ENCODE measurements at places on chromosomes 11 and 22.

- no peak for DNase-seq
Observed at GRCh38 chr11:130980071-130980862, 64.0 kb upstream of the SNX19 start.

DNA sequence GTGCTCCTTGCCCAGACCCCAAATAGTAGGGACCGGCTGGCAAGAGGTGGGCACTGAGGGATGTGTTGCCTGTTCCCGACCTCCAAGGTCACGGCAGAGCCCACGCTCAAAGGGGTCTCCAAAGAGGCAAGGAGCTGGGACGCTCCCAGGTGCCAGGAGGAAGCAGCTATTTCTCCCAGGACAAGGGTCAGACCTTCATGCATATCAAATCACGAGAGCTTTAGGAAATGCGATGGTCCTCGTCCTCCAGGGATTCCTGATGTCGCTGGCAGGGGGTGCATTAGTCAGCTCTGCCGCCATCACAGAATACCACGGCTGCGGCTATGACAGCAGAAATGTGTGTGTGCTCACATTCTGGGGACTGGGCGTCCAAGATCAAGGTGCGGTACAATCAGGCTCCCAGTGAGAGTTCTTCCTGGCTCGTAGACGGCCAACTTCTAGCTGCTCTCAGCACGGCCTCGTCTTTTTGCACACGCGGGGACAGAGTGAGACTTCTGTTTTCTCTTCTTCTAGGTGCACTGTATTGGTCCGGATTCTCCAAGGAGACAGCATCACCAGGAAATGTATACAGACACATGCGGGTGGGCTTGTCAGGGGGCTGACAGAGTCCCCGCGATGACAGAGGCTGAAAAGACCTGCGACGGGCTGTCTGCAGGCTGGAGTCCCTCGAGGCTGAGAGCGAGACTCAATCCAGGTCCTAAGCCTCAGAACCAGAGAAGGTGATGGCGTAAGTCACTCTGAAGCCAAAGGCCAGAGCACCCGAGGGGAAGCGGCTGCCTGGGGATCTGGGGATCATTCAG, 81.6 kb downstream of the SHANK2 start:
- no peak for DNase-seq

DNA sequence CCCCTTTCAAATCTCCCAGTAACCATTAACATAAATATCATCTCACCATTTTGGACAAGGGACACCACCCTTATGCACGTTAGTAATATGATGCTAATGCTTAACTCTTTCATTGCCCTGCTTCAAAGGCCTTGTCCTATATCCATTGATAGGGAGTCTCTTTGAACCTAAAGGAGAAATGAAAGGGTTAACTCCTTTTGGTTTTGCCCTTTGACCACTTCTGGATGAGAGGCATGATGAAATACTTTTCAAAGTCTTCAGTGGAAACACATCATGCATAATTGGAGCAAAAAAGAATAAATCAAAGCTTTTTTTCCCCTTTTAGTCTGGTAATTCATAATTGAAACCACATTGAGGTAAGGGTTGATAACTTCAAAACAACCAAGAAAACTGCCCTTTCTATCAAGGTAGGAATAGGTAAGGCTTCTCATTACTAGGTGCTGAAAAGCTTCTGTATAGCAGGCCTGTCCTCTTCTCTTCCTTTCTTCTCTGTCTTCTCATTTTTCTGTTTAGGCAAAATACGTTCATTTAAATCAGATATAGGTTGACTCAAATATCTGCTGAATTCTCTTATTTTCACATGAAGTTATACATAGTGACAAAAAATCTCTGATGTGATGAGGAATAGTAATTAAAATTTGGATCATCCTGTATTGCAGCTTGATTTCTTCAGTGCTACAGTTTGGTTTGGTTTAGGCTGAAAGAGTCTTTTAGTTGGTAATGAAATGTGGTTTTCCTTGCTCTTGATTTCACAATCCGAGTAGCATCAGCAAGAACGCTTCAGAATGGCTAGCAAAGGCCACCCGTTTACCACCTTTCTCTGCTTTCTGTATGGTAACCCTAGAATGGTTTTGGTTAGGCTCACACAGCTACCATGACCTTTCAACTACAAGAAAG, 94.8 kb downstream of the EXT2 start:
- DNase-seq = no peak

DNA sequence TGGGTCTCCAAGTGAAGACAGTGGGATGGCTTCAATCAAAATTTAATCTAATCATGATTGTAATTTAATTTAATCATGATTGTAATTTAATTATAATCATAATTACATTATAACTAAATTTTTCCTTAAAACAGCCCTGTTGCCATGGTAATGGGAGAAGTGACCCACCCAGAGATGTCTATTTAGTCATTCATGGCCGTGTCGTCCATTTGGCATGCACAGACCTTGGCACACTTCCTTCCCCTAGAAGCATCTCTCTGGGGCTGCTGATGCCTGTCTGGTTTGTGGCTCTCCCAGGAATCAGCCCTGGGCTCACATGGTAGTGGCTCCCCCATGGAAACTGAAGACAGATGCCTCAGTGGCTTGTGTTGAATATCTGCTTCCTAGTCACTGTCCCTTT, 27.0 kb downstream of the P4HA3 start:
- no peak for DNase-seq

DNA sequence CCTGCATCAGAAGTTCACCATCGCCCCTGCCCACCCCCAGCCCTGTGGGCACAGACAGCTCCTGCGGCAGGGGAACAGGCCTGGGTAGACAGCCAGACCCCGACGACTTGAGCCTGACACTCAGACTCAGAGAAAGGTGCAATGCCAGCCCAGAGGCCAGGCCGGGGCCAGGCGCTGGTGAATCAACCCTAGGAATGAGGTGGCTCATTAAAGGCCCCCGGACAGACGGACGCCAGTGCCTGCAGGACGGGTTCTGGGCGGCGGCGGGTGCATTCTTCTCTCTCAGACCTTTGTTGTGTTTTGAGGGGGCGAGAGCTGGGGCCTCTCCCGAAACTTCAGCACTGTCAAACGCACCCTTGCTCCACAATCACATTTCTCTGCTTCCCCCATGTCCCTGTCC, 5.6 kb downstream of the OVOL1 start:
- DNase-seq = no peak

DNA sequence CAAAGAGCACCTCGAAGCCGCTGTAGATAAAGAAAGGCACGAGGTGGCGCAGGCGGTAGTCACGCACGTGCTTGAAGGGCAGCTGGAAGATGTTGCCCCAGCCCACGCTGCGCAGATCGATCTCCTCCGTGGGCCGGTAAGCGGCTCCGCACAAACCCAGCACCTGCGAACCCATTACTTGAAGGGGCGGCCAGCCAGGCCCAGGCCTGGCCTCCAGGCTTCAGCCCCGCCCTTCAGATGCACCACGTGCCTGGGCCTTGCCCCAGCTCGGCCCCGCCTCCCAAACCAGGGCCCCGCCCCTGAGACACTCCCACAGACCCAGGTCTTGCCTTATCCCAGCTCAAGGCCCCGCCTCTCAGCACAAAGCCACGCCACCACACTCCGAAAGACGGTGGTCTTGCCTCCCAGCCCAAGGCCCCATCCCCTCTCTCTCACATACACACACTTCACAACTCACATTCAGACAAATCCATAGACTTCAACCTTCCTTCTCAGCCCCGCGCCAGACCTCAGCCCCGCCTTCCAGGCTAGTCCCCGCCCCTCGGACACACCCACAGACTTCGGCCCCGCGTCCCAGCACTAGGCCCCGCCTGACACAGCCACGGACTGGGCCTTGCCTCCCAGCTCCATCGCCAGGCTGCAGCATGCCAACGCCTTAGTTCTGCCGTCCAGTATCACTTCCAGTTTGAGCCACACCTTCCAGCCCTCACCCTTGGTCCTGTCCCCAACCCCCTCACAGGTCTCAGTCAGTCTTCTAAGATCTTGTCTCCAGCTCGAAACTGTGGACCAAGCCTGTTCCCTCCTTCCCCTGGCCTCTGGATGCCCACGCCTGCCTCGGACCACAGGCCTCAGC, 7.0 kb downstream of the UNC93B1 start:
- DNase-seq = no peak

- no peak for DNase-seq
Observed at GRCh38 chr11:110565357-110566336, 135.9 kb downstream of the FDX1 start.

DNA sequence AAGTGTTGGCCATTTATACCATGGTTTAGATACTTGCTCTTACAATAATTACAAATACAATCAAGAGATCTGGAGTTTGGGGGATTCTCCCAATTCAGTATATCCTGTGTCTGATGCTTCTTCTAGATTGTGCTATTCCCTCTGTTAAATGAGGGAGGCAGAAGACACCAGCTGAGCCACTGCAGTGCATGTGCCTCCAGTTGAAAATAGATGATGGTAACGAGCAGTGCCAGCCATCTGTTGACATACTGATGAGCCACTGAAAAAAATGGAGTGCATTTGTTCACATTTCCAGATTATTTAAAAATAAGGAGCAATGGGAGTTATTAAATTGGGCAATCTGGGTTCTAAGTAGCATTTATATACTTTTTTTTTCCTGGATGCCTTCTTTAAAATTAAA, 1428.0 kb upstream of the TENM4 start:
- no peak for DNase-seq

- peak; percentile 16 for DNase-seq
Observed at GRCh38 chr11:63610604-63611394, 3.4 kb downstream of the PLAAT3 start.

- DNase-seq = no peak
Observed at GRCh38 chr11:125165843-125166763, 1.6 kb downstream of the PKNOX2 start.

DNA sequence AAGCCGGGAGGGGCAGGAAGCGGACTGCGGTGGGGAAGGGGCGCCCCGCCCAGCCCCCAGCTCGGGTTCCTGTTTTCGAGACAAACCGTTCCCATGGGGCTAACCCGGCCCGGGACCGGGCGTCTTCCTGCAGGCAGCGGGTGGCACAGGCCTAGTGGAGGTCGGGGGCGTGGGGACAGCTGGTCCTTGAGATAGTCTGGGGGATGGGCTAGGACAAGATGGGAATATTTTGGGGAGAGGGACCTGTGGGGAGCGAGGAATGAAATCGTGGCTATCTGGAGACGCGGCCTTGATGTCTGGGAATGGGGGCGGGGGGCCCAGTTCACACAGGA, 1.2 kb upstream of the RASGRP2 start:
- no peak for DNase-seq

DNA sequence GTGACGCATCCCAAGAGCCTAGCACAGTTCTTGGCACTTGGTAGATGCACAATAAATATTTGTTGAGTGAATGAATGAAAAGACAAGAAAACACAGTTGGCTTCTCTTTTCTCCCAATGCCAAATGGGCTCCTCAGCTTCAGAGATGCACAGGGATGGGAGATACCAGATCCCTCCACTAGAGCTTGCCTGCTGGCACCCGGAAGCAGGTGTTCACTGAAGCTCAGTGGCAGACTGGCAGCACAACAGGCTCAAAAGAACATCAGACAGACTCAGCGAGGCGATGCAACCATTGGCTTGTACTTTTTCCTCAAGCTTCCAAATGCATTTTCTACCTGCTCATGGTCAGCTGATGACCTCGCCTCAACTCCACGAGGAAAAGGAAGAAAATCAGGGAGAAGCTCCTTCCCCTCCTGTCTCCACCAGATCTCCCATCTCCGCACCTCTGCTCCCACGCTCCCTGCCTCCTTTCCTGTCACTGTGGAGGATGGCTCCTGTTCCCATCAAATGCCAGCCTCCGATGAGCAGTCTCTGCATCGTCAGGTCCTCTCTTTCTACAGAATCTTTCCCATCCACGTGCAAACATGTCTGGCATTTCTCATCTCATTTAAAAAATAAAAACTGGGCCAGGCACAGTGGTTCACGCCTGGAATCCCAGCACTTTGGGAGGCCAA, 5.8 kb downstream of the RAPSN start:
- peak; percentile 8 for DNase-seq

GRCh38 chr22:23763579-23763945, 772 bp downstream of the C22orf15 start:
- no peak for DNase-seq

All from ACHN (cell line).